ENCODE measurements at places on chromosomes 13 and 19.

DNA sequence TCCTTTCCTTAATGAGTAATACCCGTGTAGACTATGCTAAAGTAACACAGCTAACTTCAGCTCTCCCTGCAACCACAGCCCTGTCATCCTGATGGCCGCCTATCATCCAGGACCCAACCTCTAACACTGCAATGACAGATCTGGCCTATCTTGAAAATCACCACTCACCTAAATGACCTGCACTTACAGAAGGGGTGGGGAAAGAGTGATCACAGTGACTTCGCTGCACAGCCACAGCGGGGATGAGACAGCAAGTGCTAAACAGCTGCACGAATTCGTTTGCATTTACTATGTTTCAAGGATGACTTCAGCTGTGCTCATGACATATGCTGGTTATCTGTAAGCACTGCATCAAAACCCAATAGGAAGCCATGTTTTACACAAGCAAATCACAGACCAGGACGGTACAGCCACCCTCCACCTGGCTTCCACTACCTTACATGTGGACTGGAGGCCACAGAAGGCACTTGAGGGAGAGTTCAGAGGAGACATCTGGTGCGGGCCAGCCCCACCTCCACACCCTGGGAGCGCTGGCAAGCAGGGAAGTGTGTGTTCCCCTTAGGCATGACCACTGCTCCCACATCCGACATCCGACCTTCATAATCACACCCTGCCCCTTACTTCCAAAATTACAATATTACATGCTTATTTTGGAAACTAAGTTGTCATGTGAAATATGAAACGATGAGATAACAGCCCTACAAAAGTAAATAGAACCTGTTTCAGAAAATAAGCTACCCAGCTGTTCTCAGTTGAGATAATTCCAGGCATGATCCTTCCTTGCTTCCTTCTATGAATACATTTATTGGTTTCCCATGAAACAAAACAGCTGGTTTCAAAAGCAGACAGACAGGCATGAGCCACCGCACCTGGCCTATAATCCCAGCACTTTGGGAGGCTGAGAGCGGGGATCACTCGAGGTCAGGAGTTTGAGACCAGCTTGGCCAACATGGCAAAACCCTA, 95.7 kb downstream of the STK24 start:
- no peak for DNase-seq

GRCh38 chr19:48529156-48529555, 17.5 kb upstream of the LMTK3 start:
- no peak for DNase-seq

GRCh38 chr19:10915130-10916091, 13.0 kb downstream of the YIPF2 start:
- no peak for DNase-seq

- no peak for DNase-seq
These were observed 328.0 kb upstream of the ZNF507 start for GRCh38 chr19:32017176-32017953.

DNA sequence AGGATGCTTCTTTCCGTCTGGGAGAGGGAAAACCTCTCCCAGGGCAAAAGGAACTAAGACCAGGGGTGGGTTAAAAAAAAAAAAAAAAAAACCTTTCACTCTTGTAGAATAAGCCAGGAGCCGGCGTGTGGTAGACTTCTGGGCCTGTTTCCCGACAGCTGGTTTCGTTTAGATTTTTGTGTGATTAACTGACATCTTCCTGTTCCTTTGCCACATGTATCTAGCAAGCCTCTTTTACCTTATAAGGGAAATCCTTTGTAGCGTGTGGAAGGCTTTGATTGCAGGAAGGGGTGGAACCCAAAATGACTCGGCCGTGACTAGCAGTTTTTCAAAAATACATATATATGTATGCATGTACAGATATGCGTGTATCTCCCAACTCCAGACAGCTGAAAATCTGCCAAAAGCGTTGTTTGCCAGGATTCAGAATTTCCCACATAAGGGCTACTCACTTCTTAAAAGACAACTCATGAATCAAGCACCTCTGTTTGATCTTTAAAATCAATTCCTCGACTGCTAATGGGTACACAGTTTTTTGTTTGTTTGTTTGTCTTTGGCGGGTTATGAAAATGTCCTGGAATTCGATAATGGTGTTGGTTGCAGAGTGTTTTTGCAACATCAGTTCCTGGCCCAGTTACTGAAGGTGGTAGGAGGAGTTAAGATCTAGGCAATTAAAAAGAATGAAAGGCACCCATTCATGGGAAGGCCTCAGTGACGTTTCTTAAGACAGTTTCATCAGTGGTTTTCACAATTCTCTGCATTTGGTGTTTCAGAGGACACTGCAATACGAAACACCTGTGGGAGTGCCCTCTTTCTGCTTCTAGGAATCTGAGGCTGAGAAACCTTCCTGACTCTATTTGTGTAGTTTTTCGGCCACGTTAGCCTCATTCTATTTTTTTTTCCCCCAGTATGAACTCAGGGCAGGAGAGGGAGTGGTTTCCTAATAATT, 2.7 kb downstream of the TPM4 start:
- DNase-seq, result no peak

DNA sequence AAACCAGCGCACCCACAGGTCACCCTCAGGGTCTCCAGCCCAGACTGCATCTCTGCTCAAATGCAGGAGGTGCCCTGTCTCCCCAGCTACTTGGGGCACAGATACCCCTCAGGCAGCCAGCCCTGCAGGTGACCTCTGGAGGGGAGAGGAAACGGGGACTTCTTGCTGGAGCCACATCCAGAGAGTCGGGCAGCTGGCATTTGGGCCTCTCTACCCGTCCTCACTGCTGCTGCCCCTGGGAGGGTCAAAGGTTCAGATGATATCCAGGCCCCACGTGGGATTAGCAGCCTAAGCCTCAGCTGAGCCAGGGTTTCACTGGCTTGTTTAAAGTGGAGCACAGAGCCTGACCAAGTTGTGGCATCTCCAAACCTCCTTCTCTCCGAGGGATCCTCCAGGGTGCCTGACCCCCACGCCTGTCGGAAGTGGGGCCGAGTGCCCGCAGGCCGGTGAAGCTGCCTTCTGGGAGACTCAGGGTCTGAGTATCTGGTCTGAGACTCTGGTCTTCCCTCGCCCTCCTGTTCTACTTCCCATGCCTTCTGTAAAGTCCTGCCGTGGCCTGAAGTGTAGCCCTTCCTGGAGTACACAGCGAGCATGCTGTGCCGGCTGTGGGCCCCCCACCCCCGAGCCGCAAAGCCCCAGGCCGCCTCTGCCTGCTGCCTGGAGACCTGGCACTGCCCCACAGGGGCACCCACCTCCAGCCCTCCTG, 2.1 kb downstream of the RASA3 start:
- DNase-seq, result no peak

Measured in activated gamma-delta T cell (primary cell).